NCI-H524 (cell line): ENCODE measurements at places on chromosomes 5 and 9.

DNA sequence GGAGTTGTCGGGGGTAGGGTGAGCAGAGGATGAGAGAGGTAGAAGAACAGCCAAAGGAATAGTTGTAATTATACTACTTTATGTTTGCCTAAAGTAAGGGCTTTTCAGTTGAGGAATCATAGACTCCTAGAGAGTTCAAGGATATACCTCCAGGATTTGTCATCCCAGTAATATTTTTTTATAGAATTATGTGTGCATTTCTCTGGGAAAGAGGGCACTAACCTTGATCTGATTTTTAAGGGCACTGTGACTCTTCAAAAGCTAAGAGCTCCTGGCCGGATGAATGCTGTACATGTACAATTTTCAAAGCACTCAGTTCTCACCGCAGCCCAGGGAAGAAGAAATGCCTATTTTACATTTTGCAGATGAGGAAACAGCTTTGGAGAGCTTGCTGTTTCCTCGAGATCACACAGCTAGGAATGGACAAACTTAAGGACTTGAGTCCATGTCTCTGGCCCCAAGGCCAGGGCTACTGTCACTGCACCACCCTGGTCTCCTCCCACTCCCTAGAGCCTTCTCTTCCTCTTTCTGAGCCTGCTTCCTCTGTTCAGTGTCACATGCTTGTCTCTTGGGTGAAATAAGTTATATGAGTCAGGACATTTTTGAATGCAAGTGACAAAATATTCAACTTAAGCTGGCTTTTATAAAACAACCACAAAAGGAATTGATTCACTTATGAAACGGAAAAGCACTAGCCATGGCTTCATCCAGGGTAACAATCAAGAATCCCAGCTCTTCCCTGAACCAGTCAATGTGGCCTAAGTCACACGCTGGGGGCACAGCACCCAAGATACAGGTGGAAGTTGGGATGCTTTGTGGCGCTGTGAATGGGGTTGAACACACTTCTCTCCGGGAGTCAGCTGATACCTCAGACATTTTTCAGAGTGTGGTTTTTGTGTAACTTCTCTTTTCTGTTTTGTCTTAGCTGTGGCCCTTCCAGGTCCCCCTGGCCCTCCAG lies 45.7 kb upstream of the TGFBR1 start:
- no peak for DNase-seq

DNA sequence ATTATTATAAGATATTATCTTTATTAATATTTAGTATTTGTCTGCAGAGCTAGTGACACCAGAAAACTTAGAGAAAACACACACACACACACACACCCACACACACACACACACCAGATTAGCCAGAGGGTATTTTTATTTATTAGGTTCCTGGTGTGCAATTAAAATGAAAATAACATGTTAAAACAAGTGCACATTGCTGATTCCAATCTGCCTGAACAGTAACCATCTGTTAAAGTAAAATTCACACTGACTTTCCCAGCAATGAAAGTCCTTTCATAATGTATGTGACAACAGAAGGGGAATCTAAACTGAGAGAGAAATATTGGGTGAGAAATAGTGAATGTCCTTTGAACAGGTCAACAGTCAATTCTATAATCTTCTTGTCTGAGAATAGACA lies 2323.5 kb upstream of the ACO1 start:
- DNase-seq, result peak; percentile 10

DNA sequence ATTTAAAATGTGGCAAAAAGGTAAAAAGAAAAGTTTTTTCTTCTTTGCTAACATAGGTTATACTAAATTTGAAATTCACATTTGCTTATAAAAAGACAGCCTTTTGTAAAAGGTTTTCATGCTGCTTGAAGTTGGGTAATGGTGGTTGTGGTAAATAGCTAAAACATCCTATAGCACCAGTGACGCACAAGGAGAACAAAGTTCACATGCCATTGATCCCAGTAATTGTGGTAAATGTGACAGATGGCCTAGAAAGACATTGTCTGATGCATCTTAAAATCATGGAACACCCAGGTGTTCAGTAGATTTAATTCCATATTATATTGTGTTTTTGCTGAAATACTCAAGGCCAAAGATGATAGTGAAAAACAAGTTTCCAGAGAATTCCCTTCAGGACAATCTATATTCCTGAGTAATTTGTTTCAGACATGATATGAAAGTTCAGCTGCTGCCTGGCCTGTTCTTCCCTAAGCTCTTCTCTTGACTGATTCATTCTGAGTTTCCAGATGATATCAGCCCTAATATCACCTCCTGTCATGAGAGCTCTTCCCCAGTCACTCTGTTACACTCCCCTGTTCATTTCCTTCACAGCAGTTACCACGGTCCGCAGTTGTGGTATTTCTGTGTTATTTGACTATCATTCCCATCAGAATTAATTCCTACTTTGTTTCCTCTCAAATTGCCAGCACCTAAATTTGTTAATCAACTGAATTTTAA lies 4.6 kb upstream of the FBXL17 start:
- peak; percentile 36 for DNase-seq

DNA sequence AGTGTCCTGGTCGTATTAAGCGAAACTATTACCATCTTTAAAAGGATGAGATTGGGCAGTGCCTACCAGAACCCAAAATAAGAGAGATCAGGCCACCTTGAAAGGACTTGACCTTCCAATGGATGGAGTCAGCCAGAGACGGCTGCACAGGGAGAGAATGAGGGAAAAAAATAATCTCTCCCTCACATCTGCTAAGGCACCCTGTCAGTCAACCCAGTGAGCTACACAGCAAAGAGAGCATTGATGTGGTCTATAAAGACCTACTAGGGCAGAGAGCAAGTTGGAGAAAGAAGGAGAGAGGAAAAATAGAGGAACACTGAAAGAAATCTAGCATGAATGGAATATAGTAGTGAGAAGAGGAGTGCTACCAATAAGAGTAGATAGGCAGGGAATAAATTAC lies 68.0 kb upstream of the FTMT start:
- DNase-seq, result no peak

DNA sequence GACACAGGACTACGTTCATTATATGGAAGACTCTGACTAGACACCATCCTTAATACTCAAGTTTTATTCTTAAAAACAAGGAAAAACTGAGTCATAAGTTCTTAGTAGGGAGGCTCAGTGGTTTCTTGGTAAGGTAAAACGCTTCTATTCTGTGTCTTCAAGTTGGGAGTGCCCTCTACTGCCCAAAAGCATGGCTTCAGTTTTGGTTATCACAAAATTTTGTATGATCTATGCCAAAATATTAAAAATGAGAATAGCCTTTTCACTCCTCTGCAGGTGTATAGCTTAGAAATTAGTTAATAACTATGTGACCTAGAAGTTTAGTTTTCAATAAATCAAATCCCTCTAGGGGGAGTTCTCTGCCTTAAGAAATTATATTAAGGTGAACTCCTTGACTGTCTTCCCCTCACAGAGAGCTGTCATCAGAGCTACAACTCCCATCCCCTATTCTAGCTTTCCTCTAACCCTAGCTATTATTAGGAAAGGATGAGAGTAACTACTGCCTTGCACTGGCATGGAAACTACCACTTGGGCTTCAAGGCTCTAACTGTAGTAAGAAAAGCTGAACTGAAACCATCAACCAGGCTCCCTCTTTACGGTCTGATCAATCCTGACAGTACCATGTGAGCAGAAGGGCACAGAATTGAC lies 189.7 kb downstream of the GNAQ start:
- DNase-seq, result peak; percentile 9

DNA sequence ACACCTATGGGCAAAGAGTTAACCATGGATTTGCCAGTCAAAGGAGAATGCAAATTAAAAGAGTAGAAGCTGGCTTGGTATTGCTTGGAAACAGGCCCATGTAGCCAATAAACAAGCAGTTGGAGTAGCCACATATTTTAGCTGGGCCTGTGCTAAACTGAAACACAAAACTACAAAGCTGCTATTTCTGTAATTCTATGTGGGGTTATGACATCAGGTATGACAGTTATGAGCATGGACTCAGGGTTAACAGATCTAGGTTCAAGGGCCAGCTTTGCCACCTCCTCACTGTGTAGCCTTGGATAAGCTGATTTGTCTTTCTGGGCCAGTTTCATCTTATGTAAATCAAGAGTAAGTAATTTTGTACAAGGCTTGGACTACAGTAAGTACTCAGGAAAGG lies 142.7 kb downstream of the PIP5K1B start:
- no peak for DNase-seq

DNA sequence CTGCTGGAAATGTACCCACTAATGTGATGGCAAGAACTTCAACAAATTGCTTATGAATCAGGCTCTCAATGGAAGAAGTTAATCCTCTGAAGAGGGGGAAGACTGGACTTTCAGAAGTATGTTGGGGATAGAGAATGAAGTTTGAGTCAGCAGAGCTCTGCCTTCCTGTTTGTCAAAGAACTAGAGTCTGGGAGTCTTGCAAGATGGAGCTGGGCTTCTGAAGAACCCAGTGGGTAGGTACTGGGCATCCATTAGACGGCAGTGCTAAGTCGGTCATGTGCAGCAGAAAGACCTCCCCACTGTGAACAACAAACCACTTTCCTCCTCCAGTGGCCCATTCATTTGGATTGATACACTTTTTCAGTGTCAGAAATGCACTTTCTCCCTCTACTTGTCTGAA lies 34.6 kb downstream of the OTULIN start:
- DNase-seq, result no peak

DNA sequence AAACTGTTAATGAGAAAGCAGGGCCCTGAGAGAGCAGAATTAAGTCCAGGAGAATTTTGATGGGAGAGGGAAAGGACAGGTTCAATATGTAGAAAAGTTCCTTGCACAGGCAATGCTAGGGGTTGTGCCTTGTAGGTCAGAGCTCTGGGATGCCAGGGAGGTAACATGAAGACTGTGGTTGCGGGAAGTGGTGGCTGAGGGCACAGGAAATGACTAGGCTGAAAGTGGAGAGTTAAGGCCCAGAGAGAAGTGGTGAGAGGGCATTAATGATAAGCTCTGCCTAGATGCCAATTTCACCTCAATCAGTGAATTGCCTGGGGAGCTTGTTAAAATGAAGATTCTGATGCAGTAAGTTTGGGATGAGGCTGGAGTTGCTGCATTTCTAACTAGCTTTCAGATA lies 31.5 kb upstream of the PPP3R2 start:
- no peak for DNase-seq

DNA sequence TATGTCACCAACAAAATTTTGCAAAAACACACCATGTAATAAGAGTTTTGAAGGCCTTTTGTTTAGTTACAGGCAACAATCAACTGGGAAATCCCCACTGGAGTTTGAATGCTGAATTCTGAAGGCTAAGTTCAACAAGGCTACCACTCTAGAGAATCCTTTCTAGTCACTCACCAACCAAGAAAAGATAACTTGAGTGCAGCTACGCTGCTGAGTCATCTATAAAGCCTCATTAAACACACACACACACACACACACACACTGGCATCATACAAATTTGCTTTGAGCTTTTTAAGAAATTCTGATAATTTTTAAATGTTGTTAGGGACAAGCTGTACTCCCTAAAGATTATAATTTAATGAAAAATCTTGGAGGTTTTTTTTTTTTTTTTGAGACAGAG lies 219.6 kb downstream of the DENND1A start:
- no peak for DNase-seq

DNA sequence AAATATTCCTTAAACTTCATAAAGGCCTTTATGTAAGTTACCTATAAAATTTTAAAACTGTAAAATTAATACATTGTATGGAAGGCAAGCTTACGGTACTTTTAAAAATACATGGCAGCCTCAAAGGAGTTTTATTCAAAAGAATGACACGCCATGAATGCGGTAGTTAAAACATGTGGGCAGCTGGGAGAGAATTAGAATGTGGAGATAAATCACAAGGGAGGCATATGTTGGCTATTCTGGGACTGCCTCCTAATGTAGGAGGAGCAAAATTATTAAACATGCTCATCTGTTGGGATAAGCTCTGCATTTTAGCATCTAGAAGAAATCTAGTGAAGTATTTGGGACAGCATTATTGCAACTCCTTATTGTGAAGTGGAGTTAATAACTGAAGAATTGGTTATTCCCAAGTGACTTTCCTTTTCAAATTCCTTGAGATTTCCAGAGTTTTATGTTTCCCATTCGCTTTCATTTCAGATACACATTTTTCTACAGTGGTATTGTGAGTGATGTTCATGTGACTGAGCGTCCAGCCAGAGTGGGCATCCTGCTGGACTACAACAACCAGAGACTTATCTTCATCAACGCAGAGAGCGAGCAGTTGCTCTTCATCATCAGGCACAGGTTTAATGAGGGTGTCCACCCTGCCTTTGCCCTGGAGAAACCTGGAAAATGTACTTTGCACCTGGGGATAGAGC lies 109.4 kb downstream of the CMYA5 start:
- peak; percentile 12 for DNase-seq

GRCh38 chr9:77472646-77473045 lies 175.5 kb downstream of the GNA14 start:
- DNase-seq, result no peak

- DNase-seq, result no peak
Observed at GRCh38 chr5:177957241-177957640, 38.8 kb downstream of the PROP1 start.

DNA sequence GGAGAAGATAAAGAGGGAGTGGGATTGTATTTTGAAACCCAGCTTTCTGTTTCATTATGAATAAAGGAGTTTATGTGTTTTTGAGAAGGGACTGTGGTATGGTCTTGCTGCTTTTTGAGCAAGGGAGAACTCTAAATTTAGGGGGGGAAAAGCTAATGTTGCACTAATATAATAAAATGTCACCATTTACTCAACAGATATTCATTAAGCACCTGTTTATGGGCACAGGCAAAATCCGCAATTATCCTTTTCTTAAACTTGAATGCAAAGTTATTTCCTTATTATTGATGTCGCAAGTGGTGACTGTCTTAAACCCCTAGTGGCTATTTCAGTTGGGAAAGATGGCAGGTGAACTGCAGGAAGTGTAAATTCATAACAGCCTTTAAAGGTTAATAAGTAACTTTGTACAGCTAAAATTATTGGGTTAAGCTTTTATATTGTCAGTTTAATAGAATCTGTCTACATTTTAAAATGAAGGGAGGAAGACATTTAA lies 1.5 kb downstream of the CDC42SE2 start:
- DNase-seq, result peak; percentile 8

GRCh38 chr9:104858271-104858670 lies 69.7 kb downstream of the ABCA1 start:
- DNase-seq, result no peak

DNA sequence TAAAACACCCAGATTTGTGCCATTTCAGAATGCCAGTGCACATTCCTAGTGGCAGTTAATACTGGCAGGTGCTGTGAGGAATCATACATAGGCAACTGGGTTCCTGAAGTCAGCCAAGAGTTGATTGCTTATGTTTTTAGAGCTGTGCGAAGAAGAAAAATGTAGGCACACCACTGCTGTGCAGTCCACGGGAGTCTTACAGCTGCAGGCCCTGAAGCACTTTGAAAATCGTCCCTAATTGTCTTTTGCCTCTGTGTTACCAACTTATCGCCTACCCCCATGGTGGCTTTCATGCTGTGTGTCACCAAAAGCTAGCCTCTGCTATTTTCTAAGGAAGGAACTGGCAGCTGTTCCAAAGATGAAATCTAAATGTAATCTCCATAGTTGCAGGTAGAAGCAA lies 263.9 kb downstream of the ARRDC3 start:
- DNase-seq, result no peak

DNA sequence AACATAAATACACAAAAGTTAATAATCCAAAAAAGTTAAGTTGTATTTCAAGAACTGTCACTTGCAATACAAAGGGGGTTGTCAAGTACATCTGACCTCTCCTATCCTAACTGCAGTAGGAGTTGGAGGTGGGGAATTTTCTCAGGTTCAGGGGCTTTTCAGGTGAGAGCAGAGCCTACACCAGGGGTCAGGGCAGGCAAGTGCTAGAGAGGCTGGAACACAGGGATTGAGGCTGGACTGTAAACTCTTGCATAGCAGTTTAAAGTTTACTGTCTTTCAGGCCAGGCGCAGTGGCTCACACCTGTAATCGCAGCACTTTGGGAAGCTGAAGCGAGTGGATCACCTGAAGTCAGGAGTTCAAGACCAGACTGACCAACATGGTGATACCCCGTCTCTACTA lies 25.4 kb upstream of the RASGRF2 start:
- no peak for DNase-seq
